ENCODE measurements at places on chromosomes 6 and 20.

DNA sequence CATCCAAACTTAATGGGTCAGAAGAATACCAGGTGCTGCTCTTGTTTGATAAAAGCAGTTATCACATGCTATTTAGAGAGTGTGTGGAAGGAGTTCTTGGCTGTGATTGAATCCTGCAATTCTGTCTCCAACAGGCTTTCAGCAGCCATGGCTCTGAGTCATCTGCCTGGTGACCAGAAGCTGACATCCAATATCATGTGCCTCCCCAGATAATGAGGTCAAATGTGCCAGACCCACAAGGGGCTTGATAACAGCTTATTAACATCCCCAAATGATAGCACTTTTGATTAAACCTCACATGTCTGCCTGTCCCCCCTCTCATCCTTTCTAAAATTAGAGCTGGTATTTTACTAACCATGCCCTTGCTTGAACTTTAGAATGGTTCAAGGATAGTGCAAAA lies 175.7 kb upstream of the PLN start:
- H3K4me1 ChIP-seq, result no peaks in the 10 kb centered on the region
- no peaks in the 10 kb centered on the region for H3K36me3 ChIP-seq
- no peak overlapping the region for H3K4me3 ChIP-seq
- no peak for DNase-seq

DNA sequence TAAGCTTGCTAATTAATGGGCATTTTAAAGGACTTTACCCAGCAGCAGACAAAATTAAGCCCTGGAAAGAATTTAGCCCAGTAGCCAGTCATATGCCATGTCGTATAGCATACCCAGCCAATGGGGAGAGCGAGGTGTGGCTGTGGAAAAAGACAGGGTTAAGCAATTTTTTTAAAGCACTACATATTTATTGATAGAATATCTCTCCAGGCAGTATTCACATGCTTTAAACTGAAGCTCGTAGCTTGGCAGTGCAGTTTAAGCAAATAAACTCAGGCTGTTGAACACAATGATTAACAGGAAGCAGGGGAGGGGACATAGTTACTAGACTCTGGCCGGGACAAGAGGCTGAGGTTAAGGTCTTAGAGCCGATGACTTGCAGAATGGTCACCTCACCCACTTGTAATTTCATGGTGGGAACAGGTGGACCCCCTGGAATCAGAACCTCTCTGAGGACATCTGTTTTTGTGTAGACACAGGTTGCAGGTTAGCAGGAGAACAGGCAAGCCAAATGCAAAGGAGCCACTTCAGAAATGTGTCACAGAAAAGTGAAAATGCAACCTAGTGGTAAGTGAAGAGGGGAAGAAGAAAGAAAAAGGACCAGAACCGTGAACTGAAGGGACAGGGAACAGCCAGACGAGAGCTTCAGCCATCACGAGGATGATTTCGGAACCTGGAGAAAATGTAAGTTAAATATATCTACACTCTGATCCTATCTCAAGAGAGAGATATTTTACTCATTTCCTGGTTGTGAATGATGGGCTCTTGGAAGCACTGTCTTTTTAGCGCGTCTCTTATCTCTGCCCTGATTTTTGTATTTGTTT lies 7.2 kb downstream of the GCNT2 start:
- H3K27me3 ChIP-seq, result no peaks in the 10 kb centered on the region
- DNase-seq, result no peak
- no peak overlapping the region for H3K27ac ChIP-seq

DNA sequence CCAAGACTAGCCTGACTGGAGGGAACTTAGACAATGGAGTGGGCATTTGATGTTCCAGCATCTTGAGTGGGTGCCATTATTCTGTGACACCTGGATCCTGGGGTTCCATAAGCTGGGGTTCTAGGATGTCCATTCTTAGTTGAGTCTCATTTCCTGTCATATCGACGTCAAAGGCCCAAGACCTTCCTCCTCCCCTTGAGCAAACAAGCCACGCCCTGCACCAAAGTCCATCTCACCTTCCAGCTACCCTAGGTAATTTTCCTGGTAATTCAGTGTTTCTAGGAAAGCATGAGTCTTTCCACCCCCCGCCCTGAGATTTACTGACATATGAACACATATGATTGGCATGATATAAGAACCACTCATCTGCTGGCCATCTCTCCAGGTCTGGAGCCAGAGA lies at the start of gene TRIM40:
Gene TRIM40 (plus strand): TSS at position 384 of the 400 bp plus-strand sequence. CDS start 897 bp downstream, outside the sequence.
- H3K36me3 ChIP-seq, result no peaks in the 10 kb centered on the region
- H3K27me3 ChIP-seq, result no peaks in the 10 kb centered on the region
- no peak within 1 kb of the TSS for H3K27ac ChIP-seq
- H3K4me3 ChIP-seq, result no peak within 1 kb of the TSS

- H3K4me1 ChIP-seq, result peaks cover 29% of the 10 kb centered on the region
- peak overlapping the region; percentile 45 for H3K4me3 ChIP-seq
- H3K27ac ChIP-seq, result peak overlapping the region; percentile 48
- no peaks in the 10 kb centered on the region for H3K36me3 ChIP-seq
- no peaks in the 10 kb centered on the region for H3K27me3 ChIP-seq
These were observed 69.8 kb downstream of the SCAND1 start for GRCh38 chr20:35884541-35884865.

- H3K4me3 ChIP-seq, result peak overlapping the region; percentile 79
- peak; percentile 22 for DNase-seq
- H3K36me3 ChIP-seq, result no peaks in the 10 kb centered on the region
- no peaks in the 10 kb centered on the region for H3K27me3 ChIP-seq
- H3K27ac ChIP-seq, result peak overlapping the region; percentile 81
These were observed 243.7 kb downstream of the ARID1B start for GRCh38 chr6:157020881-157021343.

DNA sequence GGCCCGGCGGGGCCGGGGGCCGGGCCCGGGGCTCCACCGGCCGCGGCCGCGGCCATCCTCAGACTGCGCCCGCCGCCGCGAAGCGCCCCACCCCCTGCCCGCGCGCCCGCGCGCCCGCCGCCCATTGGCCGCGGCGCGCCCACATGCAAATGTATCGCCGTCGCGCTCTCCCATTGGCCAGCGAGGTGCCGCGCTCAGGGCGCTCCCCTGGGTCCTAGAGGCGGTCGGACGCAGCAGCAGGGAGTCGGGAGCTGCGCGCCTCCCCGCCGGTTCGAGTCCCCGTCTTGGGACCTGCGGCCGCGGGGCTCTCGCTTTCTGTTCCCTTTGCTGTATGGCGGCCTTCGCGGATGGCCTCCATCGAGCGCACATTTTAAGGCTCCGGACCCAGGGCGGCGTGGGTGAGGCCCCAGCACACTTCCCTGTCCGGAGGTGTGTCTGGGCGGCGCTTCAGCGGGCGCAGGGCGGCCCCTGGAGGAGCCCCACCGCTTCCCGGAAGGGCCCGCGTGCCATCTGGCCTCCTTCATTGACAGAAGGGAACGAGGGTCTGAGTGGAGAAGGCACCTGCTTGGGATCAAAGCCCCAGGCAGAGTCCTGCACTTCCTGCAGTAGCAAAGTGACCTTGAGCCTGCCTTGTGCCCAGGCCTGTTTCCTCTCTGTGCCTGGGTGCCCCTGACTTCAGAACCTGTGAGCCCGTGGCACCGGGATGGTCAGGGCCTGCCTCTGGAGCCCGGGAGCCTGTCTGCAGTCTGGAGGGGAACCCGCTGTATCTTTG lies at the start of gene CABLES2:
Gene CABLES2 (minus strand): TSS at position 65 of the 772 bp plus-strand sequence. CDS start 9 bp downstream, at position 56.
- H3K4me3 ChIP-seq, result peak within 1 kb of the TSS; percentile 77
- peak within 1 kb of the TSS; percentile 72 for H3K27ac ChIP-seq
- H3K36me3 ChIP-seq, result no peaks in the 10 kb centered on the region
- peaks cover 40% of the 10 kb centered on the region for H3K4me1 ChIP-seq
- no peaks in the 10 kb centered on the region for H3K27me3 ChIP-seq

DNA sequence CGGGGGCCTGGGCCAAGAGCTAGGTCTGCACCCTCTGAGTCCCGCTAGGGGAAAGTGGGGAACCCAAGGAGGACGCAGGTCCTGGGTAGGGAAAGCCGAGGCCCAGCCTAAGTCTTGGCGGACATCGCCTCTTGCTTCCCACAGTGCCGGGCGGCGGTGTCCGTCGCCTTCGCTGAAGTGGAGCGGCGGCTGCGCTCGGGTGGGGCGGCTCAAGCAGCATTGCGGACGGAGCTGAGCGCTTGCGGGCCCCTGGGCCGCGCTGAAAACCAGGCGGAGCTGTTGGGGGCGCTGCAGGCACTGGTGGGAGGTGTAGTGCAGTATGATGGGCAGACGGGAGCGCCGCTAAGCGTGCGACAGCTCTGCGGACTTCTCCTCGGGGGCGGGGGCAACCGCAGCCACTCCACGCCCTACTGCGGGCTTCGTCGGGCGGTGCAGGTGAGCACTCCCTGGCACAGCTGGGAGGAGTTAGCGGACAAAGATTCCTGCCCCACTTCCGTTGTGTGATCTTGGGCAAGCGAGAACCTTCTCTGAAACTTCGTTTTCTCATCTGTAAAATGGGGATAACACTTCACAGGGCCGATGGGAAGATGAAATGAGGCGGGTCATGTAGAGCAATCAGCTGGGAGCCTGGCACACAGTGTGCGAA lies 4.2 kb downstream of the PRSS16 start:
- peak overlapping the region; percentile 68 for H3K27ac ChIP-seq
- no peaks in the 10 kb centered on the region for H3K27me3 ChIP-seq
- DNase-seq, result peak; percentile 85
- H3K4me3 ChIP-seq, result peak overlapping the region; percentile 63
- H3K4me1 ChIP-seq, result peaks cover 2% of the 10 kb centered on the region
- H3K36me3 ChIP-seq, result no peaks in the 10 kb centered on the region

- H3K4me1 ChIP-seq, result no peaks in the 10 kb centered on the region
- H3K27me3 ChIP-seq, result no peaks in the 10 kb centered on the region
- no peaks in the 10 kb centered on the region for H3K36me3 ChIP-seq
- no peak overlapping the region for H3K4me3 ChIP-seq
These were observed 1080.7 kb downstream of the GRIK2 start for GRCh38 chr6:102474041-102474807.

DNA sequence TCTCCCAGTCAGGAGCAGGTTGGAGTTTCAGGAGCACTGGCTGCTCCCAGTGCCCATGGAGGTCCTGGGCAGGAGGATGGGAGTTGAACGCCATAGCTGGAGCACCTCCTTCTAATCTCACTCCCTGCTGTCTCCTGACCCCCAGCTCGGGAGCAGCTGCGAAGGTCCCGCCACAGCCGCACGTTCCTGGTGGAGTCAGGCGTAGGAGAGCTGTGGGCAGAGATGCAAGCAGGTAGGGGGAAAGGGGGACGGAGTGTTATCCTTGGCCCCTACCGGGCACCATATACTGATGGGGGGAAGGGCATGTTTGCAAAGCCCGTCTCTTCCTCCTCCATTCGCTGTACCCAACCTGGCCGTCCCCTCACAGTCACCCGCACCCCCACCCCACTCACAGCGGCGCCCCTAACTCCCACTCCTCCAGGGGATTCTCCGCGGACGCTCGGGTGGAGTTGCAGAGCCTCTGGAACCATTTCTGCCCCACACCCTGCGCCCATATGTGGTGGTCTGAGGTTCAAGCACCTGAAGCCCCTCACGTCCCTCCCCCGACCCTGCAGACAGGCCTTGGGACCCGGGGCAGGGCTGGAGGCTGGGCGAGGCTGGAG lies 16.7 kb downstream of the HSPA12B start:
- H3K27ac ChIP-seq, result no peak overlapping the region
- no peaks in the 10 kb centered on the region for H3K36me3 ChIP-seq
- no peaks in the 10 kb centered on the region for H3K27me3 ChIP-seq
- peaks cover 9% of the 10 kb centered on the region for H3K4me1 ChIP-seq

- no peaks in the 10 kb centered on the region for H3K27me3 ChIP-seq
- H3K4me3 ChIP-seq, result no peak overlapping the region
- H3K4me1 ChIP-seq, result 0 out of 2 replicates have a peak, but pooled peaks cover 3% of the 10 kb centered on the region
- peak overlapping the region; percentile 6 for H3K27ac ChIP-seq
- peak; percentile 63 for DNase-seq
- no peaks in the 10 kb centered on the region for H3K36me3 ChIP-seq
These were observed 37.7 kb downstream of the KCNQ2 start for GRCh38 chr20:63434599-63435378.

- no peaks in the 10 kb centered on the region for H3K36me3 ChIP-seq
- H3K4me3 ChIP-seq, result no peak overlapping the region
- no peak overlapping the region for H3K27ac ChIP-seq
- H3K27me3 ChIP-seq, result no peaks in the 10 kb centered on the region
These were observed 1095.2 kb downstream of the GRIK2 start for GRCh38 chr6:102488729-102489128.

DNA sequence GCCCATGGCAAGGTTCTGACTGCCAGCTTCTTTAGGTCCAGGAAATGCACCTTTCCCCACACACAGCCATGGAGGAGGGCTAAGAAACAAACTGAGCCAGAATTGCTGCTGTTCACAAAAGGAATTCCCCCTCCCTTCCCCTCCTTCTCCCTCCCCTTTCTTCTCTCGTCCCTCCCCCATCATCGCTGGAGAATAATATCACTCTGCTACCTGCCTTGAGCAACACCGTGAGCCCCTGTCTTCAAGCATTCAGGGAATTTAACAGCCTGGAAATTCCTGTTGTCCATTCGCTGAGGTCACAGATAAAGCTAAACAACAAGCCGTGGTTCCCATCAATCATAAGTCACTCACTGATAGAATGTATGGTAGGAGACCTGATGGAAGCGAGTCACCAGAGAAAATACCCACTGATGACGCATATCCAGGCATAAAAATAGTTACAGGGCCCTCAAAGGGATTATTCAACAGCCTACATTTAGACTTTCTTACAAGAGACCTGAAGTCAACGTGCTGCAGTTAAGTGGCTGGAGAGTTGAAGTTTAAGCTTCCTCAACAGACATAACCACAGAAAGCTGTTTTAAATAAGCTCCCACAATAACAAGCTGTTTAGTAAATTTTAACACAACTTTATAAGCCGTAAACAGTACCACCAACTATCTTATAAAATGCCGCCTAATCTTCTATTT lies 59.7 kb downstream of the HIVEP2 start:
- H3K27me3 ChIP-seq, result no peaks in the 10 kb centered on the region
- H3K27ac ChIP-seq, result peak overlapping the region; percentile 58
- H3K4me3 ChIP-seq, result peak overlapping the region; percentile 37

GRCh38 chr20:10510216-10510615 lies 75.1 kb downstream of the SLX4IP start:
- H3K27ac ChIP-seq, result peak overlapping the region; percentile 4
- no peaks in the 10 kb centered on the region for H3K27me3 ChIP-seq
- no peak for DNase-seq
- peaks cover 70% of the 10 kb centered on the region for H3K4me1 ChIP-seq
- H3K4me3 ChIP-seq, result no peak overlapping the region

GRCh38 chr20:37504404-37505096 lies 16.5 kb upstream of the NNAT start:
- no peaks in the 10 kb centered on the region for H3K27me3 ChIP-seq
- no peak overlapping the region for H3K4me3 ChIP-seq
- H3K4me1 ChIP-seq, result no peaks in the 10 kb centered on the region
- DNase-seq, result no peak
- no peaks in the 10 kb centered on the region for H3K36me3 ChIP-seq
- H3K27ac ChIP-seq, result no peak overlapping the region

DNA sequence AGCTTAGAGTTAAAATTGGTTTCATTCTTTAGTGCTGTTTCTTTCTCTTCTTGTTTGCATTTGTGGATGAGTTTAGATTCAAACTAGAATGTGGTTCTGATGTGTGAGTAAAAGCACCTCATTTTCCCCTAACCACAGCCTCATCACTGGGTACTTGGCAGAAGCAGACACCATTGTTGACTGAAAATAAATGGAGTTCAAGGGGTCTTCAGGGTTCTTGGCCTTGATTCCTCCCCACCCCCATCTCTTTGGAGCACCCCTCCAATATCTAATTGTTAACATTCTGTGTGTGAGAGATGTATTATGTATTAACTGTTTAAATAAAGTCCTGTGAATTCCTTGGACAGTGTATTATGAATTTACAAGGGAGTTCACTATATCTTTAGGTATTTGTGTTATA lies 59.6 kb downstream of the JARID2 start:
- H3K4me1 ChIP-seq, result peaks cover 6% of the 10 kb centered on the region
- no peak for DNase-seq
- H3K27ac ChIP-seq, result no peak overlapping the region
- no peaks in the 10 kb centered on the region for H3K27me3 ChIP-seq
- H3K36me3 ChIP-seq, result no peaks in the 10 kb centered on the region
